ENCODE measurements at places on chromosomes 13 and 19. TPM values are rescaled to one million over a fixed set of nuclear protein-coding genes. Genes with fewer than 3 reads are reported as not detected.

Gene ERICH4
- not detected for total RNA-seq

DNA sequence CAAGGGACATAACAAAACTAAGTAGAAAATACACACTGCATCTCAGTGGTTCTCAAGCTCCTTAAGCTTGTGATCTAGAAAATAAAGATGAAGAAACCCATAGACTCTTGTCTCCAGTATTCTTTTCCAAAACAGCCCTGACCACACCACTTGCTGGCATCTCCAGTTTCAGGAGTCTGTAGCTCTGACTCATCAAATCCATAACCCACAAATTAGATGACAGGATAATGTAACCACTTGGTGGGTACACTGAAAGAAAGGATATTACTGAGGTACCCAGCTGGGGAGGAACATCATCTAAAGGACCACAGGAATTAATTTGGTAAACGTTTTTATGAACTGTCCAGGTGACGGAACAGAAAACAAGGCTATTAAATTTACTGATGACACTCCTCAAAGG lies 214.7 kb downstream of the VWA8 start:
- no peak overlapping the region for H3K4me3 ChIP-seq
- H3K4me1 ChIP-seq, result no peaks in the 10 kb centered on the region
- no peaks in the 10 kb centered on the region for H3K27me3 ChIP-seq
- DNase-seq, result no peak

DNA sequence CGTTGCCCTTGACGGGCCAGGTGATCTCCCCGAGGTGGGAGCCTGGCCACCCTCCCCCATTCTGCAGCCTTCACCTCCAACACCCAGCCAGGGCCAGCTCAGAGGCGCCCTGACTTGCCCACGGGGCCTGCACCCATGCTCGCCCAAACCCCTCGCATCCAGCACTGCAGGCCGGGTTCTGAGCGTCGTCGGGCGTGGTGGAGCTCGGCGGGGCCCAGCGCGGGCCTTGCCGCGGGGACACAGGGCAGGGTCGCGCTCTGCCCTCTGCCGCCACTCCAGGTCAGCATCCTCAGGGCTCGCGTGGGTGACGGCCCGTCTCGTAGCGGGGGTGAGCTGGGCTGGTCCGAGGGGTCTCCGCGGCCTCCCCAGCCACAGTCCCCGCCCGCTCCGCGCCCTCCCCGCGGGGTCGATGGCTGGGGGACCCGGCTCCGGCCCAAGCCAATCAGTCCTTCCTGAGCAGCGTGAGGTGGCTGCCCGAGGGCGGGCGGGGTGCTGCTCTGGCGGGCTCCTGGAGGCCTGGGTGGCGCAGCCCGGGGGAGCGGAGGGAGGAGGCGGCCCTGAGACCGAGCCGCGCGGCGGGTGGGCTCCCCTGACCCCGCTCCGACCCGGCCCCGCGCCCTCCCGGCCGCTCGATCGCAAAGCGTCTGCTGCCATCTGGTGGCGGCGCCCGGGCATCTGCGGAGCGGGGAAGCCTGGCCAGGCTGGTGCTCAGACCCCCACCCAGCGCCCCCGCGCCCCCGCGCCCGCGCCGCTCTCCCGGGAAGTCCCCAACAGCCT lies 61.4 kb downstream of the CCNE1 start:
- H3K36me3 ChIP-seq, result no peaks in the 10 kb centered on the region
- peak overlapping the region; percentile 50 for H3K4me3 ChIP-seq
- no peak overlapping the region for H3K27ac ChIP-seq
- peaks cover 35% of the 10 kb centered on the region for H3K27me3 ChIP-seq
- peak; percentile 72 for DNase-seq
- peaks cover 16% of the 10 kb centered on the region for H3K4me1 ChIP-seq

DNA sequence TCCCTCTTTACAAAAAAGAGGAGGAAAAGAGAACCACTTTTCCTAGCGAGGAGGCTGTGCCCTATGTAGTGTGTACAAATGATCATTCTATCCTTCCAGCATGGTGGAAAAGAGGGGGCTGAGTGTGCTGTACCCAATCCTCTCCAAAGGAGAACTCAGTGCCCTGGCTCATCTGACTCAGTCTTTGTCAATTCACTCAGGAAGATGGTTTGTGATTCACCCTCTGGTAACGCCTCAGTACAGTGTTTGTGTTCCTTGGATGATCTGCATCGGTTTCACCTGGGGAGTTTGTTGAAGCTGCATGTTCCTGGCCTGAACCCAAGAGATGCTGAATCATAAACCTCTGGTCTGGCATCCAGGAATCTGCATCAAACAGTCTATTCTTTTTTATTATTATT lies 18.3 kb upstream of the ENOX1 start:
- H3K27ac ChIP-seq, result no peak overlapping the region
- H3K27me3 ChIP-seq, result peaks cover 33% of the 10 kb centered on the region
- no peak for DNase-seq
- H3K4me1 ChIP-seq, result peaks cover 11% of the 10 kb centered on the region
- H3K4me3 ChIP-seq, result no peak overlapping the region
